ENCODE measurements at places on chromosomes 2 and 18. TPM values are rescaled to one million over a fixed set of nuclear protein-coding genes. Genes with fewer than 3 reads are reported as not detected.

Gene ACKR3
- 7.3 TPM for polyA plus RNA-seq

Gene UGT1A1
- not detected for polyA plus RNA-seq

Gene PAIP2B
- polyA plus RNA-seq = 19.4 TPM

Gene MAL
- 206 TPM for polyA plus RNA-seq

Gene MC5R
- not detected for polyA plus RNA-seq

Gene MAP2
- polyA plus RNA-seq = 95.4 TPM

Gene CNGA3
- 10.8 TPM for polyA plus RNA-seq

Gene GAL3ST2
- not detected for polyA plus RNA-seq

Gene HSPD1
- 145 TPM for polyA plus RNA-seq

Gene MRPS5
- 36.1 TPM for polyA plus RNA-seq

Gene TMEM127
- 52.5 TPM for polyA plus RNA-seq

Gene C2orf72
- 14.1 TPM for polyA plus RNA-seq

Gene TET3
- polyA plus RNA-seq = 9.4 TPM

Gene C2orf78
- polyA plus RNA-seq = not detected

Gene SLC4A5
- polyA plus RNA-seq = 0.37 TPM

Gene ZNF892
- 2.1 TPM for polyA plus RNA-seq

Gene SP140
- not detected for polyA plus RNA-seq

Gene PROC
- 0.59 TPM for polyA plus RNA-seq

Gene CHRNG
- polyA plus RNA-seq = not detected

Gene ADGRF3
- polyA plus RNA-seq = 0.22 TPM

Gene DARS1
- 51.3 TPM for polyA plus RNA-seq

Gene FBXO48
- 0.64 TPM for polyA plus RNA-seq

Gene FBLN7
- 32.4 TPM for polyA plus RNA-seq

Gene COL6A3
- 4.8 TPM for polyA plus RNA-seq
